ENCODE measurements at places on chromosomes 12 and 14.

DNA sequence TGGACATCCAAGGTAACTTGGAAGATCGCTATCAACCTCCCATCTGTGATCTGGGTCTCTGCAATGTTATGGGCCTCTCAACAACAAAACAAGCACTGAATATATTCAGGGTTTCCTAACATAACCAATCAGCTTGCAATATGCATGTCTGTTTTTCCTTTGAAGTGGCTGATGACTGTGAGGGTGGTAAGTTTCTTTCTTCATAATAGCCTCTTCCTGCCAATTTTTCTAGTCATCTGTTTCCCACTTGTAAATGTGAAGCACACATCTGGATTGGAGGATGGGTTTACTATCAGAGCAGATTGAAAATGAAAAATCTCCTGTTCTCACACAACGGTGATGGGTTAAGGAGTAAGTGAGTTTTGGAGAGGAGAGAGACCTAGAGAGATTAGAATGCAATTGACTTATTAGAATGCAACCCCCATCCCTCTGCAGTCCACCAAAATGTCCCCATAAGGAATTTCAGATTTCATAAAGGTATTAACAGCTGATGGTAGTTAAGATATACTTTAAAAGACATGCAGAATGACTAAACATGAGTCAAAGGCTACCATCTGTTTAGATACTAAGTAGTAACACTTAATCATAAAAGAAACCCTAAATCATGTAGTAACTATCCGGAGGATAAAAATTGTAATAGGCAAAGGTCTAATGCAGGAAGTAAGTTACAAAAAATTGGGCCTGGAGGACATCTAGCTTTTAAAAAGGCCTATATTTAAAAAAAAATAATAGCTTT, 58.4 kb upstream of the SAV1 start:
- DNase-seq = no peak

DNA sequence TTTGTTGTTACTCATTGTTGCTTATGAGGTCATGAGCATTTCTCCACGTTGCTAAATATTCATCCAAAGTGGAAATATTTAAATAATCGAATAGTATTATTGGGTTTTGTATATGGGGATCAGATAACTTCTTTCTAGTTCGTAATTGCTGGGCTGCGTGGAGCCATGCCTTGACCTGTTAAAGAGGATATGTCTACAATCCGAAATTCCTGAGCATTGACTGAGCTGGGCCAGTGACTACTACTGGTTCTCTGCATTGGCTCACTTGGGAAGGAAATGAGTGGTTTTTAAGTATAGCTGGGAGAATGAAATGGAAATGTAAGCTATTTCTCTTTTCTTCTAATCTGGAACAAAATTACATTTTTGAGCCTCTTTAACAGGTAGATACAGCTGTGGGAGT, 163.2 kb downstream of the RPL10L start:
- DNase-seq = no peak

- no peak for DNase-seq
Observed at GRCh38 chr12:103422746-103423515, 72.8 kb downstream of the C12orf42 start.

- no peak for DNase-seq
Observed at GRCh38 chr12:112183141-112184021, 58.0 kb downstream of the TRAFD1 start.

- DNase-seq = no peak
Observed at GRCh38 chr12:129152351-129153104, 299.2 kb downstream of the GLT1D1 start.

- no peak for DNase-seq
Observed at GRCh38 chr12:57148469-57149244, 1.2 kb upstream of the LRP1-AS start.
